NCI-H1092 (cell line): ENCODE measurements at places on chromosomes 5 and 9.

- no peak for DNase-seq
These were observed 141.7 kb downstream of the ARSB start for GRCh38 chr5:78843436-78843835.

- no peak for DNase-seq
These were observed 58.1 kb downstream of the ICE1 start for GRCh38 chr5:5480481-5481111.

DNA sequence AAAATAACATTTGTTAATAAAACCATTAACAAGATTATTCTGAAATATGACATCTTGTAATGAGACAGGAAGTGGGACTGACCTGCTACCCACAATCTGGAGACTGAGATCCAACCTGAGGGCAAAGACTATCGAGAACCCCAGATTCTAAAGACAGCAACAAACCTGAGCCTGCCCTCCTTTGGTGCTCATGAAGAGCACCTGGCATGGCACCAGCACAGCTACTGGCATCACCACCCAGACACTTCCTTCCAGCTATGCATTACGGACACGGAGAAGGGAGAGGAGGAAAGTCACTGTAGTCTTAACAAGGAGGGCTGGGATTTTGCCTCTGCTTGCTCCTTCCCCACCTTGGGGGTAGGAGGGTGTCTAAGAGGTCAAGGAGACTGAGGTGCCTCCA is 105.5 kb downstream of the AUH start:
- no peak for DNase-seq

GRCh38 chr5:176851871-176852658 is 41.7 kb downstream of the UNC5A start:
- peak; percentile 52 for DNase-seq

GRCh38 chr5:43117092-43117491 is 3.6 kb upstream of the ZNF131 start:
- no peak for DNase-seq

DNA sequence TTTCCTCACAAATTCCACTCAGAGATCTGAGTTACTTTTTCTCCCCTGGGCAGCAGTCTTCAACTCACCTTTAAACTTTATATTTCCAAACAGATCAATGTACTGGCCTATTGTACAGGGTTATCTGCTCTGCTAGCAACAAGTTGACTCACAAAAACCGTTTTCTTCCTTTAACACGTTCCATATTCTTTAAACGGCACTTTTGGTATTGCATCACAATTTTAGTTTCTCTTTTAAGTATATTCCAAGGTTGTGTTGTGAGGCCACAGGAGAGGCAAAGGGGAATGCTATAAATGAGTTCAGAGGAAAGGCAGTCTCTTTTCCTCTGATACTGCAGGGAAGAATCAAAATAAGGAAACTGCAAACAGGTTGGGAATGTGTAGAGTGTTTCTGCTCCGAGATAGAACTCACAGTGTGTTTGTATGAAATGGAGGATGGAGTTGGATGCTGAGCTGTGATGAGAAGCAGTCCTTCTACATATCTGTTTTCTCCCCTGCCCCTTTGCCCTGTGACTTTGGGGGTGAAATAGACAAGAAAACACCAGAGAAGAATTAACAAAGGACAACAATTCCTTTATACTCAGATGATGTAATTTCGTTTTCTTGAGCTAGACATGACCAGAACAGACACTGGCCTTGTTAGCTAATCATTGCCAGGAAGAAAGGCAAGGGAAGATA is 9.9 kb upstream of the ALDOB start:
- DNase-seq, result no peak

DNA sequence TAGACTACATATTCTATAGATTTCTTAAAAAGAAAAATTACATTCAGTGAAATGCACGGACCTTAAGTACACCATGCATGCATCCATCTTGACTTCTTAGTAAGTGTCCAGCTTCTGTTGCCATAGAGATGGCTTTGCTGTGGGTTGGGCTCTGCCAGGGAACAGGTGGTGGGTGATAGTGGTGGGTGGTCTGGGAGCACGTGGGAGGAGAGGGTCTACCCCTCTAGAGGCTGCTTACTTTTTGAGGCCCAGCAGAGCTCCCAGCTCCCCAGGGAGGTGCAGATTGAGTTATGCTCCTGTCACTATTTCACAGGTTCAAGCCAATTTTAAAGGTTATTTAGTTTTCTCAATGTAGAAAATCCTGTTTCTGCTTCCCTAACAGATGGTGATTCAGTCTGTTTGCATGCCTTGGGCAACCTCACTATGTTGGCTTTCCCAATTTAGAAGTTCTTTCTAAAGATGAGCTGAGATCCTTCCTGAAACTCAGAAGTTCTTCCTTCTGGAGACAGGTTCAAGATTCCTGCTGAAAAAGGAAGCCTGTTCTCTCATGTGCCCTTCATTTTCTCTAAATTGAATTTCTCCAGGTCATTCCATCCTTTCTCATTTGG is 107.4 kb upstream of the LHFPL2 start:
- no peak for DNase-seq

- no peak for DNase-seq
These were observed 1.2 kb downstream of the DUSP1 start for GRCh38 chr5:172769616-172770373.

DNA sequence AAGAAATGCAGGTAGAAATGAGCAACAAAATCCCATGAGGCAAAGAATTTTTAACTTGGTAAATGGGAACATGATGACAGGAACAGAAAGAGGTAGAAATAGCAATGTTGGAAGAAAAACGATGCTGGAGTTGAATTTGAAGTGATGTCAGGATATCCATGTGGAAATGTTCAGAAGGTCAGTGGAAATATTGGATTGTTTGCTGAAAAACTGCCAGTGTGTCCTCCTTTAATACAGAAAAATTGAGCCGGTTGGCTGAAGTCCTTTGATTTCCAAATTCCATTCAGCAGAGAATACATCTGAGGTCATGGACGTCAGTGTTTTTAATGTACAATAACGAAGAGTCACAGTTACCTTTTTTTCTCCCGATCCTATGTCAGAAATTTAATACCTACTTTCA is 110.0 kb upstream of the DMAC1 start:
- DNase-seq, result no peak

GRCh38 chr9:34771007-34771406 is 61.1 kb upstream of the CCL21 start:
- no peak for DNase-seq

- DNase-seq, result no peak
These were observed 33.5 kb upstream of the ZSWIM6 start for GRCh38 chr5:61298580-61298979.

DNA sequence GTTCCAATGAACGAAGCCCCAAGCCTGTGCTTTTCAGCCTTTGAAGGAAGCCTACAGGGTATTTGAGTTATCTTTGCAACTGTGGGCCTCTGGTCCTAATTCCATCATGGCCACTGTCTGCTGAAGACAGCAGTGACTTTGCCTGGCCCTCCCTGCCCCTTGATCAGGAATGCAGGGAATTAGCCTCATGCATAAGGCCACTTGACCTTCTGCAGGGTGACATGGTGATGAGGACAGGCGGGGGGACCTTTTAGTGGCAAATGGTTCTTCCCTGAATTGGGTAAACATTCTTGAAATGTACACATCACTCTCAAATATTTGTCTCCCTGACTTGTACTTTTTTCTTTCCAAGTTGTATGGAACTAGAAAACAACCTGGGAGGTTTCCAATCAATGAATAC is 25.2 kb upstream of the XPA start:
- DNase-seq, result no peak

DNA sequence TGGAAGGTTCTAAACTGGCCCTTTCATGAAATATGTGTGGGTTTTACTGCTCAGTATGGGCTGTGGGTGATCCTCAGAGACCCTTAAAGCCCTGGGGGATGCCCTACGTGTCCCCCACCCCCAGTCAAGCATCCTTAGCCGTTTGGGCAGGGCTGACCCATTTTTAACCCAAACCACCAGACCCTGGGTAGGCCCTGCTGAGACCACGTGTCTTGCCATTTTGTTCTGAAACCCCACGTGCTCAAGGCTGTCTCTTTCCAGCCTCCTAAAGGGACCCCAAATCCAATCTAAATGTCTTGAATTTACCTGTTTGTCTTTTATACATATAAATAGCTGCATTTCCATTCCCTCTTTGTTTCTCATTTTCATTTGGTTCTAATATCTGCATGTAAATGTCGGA is 94.9 kb downstream of the PAX5 start:
- DNase-seq, result no peak

DNA sequence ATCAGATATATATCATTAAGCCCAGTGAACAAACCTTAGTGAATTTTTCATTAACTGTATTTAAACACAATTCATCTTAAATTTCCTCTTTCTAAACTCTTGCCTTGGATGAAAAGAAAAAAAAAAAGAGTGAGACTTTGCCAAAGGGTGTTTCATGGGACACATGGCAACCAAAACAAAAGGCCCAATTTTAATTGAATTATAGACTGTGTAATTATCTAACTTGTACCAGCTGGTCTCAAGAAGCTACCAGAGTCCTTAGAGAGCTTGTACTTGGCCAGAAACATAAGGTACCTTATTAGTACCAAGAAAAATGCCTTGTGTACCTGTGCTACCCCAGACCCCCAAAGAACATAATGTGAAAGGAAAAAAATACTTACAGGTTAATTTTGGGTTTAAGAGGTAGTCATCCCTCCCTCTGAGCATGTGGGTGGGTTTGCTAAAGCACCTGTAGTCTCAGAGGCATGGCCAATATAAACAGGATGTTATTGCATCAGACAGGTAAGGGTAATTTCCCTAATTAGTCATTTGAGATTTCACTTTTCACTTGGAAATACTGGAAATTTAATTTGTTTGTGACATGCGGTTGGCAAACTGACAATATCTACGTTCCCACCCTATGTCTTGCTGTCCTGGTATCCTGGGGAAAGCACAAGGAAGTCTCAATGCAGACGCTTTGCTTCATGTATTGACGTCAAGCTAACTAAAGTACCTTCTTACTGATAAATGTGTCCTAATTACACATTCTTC is 90.1 kb downstream of the SNCAIP start:
- no peak for DNase-seq

DNA sequence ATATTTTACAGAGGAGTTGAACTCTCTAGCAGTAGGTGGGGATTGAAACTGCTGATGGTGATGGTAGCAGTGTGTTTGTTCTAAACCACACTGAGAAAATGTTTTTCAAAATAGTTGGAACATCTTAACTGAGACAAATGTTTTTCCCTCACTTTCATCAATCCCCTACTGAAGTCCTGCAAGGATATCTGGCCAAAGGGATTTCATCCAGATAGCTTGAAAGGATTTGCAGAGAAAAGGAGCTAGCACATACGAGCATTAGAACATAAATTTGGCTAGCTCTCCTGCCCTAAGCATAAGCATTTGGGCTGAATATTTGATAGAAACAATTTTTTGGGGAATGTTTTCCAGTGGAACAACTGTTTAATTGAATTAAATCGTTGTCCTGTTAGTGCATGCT is 153.9 kb downstream of the CDH9 start:
- no peak for DNase-seq

GRCh38 chr5:34869256-34869655 is 30.3 kb downstream of the TTC23L start:
- DNase-seq, result no peak

DNA sequence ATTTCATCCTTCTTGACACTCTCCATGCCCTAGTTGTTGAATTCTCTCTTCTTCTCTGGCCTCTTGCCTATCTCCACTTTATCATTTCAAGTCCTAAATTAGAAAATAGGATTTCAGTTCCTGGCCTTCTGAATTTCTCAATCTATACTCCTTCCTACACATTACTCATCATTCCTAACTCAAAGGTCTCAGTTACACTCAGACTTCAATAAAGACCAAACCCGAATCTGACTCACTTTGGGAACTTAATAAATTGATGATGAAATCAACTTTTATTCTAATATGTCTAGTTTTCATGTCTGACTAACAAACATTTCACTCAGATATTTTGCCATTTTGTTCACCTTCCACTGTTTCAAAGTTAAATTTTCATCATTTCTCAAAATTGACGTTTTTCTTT is 113.6 kb upstream of the TSLP start:
- no peak for DNase-seq

GRCh38 chr5:111946556-111946955 is 189.6 kb upstream of the NREP start:
- no peak for DNase-seq

DNA sequence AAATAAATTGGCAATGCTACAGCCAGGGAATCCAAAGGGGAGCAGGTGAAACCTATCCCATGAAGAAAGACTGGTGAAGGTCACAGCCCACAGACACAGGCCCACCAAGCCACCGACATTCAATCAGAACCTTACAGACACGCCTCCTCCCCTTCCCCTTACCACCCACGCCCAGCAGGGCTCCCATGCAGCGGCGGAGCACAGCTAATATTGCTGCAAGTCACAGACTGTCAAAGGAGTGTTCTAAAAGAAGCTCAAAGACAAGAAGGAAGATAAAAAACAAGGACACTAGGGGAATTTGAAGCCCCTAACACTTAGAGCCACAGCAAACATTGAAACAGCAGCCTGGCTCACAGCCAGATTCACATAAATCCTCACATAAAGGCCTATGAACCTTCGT is 91.2 kb downstream of the MED10 start:
- DNase-seq, result no peak

GRCh38 chr5:78985116-78985724 is at the start of gene ARSB:
Gene ARSB, minus strand, starts transcription at chr5:78985310. Its CDS starts 62 bp downstream, at chr5:78985248.
- DNase-seq, result no peak

DNA sequence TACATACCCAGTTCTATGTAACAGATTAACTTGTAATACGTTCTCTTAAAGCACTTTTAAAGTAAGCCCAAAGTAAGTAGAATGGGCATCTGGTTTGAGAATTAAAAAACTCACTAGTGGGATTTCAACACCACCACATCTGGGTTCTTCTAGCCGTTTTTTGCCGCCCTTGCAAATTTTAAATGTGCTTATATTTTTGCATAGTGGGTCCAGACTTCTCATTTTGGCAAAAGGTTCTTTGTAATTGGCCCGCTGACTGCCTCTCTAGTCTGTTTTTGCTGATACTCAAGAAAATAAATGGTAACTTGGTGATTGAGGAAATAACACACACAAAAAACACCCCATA is 582 bp upstream of the FBXO4 start:
- no peak for DNase-seq

- peak; percentile 54 for DNase-seq
These were observed 268.1 kb downstream of the EFNA5 start for GRCh38 chr5:107402434-107403227.

DNA sequence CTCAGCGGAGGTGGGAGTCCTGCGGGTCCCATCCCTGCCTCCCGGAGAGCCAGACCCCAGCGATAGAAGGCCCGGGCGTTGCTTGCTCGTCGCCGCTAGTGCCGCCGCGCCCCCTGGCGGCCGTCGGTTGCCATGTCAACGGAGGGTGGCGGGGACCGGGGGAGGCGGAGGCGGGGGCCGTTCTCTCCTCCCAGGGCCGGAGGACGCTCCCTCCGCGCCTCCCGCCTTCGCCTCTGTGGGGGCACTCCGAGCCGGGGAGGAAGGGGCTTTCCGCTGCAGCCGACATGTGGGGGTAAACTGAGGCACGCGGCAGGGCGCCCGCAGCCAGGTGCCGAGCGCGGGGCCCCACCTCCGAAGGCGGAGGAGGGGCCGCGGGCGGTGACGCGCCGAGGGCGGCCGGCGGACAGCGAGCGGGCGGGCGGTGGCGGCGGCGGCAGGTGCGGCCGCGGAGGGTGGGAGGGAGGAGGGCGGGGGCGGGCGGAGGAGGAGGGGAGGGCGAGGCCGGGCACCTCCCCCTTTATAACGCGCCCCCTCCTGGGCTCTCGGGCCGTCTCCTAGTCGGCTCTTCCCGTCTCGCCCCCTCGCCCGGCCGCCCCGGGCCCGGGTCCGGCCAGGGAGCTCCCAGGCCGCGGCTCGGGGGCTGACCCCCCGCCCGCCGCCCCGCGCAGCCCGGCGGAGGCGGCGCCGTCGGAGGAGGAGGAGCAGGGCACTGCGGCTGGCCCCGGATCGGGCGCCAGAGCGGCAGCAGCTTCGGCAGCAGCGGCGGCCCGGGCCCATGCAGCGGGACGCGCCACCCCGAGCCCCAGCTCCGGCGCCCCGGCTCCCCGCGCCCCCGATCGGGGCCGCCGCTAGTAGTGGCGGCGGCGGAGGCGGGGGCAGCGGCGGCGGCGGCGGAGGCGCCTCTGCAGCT is 556 bp upstream of the CDK9 start:
- peak; percentile 72 for DNase-seq
